ENCODE measurements at places on chromosomes 2 and 18. TPM values are rescaled to one million over a fixed set of nuclear protein-coding genes. Genes with fewer than 3 reads are reported as not detected.

DNA sequence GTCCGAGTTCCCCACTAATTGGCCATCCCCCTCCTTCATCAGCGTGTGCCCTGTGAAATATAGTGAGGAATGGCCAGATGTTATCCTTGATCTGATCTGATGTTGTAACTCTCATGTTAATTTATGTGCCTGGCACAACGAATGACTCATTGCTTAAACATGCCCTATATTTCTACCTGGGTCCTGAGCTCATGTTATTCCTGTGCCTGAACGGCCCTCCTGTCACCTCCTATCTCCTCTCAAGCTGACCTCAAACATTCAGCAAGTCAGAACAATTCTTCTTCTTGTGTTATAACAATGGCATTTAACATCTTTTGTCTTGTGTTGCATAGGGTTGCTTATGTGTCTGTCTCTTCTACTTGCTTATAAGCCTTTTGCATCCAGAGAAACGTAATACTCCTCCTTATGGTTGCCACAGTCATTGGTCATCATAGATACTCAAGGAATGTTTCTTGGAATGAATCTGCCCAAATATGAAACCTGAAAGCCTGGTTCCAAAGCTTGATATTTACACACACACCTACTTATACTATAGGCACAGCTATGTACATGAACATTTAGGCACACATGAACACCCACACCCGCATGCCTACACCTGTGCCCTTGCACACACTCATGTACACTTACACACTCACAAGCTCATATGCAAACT, 80.2 kb upstream of the PHLPP1 start:
- no peak for DNase-seq

GRCh38 chr2:7515327-7515726, 598.1 kb downstream of the RNF144A start:
- DNase-seq: no peak

DNA sequence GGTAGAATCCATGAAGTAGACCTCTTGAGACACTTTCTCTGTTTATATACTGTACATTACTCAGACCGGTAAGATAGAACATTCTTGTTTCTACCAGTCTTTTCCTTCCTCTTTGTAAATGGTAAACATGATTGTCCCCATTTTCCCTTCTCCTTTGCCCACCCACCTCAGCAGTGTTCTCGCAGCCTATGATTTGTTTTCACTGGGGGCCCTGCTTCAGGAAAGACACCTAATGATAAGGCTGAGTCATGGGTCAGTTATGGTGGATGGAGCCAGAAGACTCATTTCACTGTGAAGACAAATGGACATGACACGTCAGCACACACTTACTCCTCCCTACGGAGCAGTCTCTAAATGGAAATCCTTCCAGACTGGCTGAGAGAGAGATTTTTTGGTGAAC, 23.7 kb downstream of the CENPO start:
- peak; percentile 87 for DNase-seq

- no peak for DNase-seq
These were observed 1550.2 kb downstream of the LRP1B start for GRCh38 chr2:140580532-140581151.

DNA sequence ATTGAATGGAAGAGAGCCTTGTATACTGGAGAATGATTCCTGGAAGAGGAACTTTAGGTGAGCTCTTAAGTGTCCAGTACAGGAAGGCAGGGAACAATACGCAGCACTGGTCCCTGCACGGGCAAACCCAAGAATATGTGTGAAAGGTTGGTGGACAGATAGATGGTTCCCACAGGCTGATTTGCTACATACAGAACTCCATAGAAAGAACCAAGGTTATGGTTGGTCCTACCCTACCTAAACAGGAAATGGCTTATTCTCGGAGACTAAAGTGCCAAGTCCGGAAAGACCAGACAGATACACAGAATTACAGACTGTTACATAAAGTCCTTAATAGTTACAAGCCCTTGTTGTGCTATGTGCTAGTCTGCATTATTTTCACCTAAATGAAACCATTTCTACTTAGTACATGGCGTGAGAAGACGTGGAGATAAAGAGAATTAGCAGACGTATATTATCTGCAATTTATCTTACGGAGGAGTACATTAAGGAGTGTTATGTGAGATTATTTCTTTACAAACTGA, 1.2 kb downstream of the REV1 start:
- DNase-seq: peak; percentile 61

DNA sequence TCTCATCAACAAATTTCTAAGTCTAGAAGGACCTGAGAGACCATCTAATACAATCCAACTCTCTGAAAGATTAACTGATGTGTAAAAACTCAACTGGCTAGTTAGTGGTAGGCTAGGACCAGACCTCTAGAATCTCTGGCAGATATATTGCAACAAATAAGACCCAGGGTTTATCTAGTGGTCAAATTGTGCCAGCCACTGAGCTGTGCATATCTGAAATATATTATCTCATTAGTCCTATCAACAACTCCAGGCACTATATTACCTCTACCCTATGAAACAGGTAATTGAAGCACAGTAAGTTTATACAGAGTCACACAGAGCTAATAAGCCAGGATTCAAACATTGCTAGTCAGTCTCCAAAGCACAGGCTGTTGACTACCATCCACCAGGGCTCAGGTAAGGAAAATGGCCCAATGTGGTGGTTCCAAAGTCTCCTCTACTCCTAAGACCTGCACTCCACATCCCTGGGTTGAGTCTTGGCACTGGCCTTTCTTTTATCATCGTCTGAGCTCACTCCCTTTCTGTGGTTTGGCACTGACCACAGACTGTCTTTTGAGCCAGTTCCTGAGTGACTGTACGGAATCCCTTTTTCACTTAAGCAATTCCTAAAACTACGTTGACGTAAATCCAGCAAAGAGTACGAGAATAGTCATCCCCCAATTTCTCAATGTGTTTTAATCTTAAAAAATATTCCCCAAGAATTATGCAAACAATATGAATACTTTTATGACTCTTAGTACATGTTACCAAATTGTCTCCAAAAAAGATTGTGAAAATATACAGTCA, 11.9 kb upstream of the PID1 start:
- DNase-seq: no peak

GRCh38 chr2:34161549-34161948, 562.5 kb upstream of the FAM98A start:
- no peak for DNase-seq

DNA sequence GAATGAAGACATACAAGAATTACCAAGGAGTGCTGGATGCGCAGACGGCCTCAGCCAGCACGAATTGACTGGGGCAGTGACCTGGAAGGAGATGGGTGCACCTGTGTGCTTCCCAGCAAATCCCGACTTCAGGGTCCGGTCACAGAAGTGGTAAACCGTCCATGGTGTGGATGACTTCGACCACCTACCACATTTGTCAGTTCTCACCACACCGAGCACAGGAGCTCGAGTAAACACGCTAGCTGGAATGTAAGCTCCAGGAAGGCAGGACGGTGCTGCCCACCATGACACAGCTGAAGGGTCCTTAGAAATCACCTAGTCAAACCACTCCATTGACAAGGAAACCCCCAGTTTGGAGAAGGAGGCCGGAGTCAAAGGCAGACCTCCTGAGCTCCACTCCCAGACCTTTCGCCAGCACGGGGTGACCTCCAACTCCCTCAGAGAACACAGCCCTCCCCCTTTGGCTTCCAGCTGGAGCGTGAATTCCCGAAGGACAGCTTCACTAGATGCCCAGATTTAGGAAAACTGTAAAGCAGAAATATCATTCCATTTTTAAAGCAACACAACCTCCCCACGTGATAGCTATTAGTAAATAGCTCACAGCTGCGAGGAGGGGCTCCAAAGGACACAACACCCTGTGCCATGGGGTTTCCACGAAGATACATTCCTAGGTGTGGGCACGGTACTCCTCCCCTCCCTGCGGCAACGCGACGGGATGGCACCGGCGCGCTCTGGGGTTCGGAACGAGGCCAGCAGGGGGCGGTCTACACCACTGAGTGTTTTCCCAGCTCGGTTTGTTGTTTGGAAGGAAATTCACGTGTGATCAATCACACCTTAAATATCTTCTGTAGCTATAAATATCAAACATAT, 34.1 kb upstream of the GNAL start:
- peak; percentile 32 for DNase-seq

GRCh38 chr2:239930871-239931771, 94.0 kb downstream of the NDUFA10 start:
- no peak for DNase-seq

GRCh38 chr2:130729322-130730299, 741 bp downstream of the GPR148 start:
- DNase-seq: no peak

DNA sequence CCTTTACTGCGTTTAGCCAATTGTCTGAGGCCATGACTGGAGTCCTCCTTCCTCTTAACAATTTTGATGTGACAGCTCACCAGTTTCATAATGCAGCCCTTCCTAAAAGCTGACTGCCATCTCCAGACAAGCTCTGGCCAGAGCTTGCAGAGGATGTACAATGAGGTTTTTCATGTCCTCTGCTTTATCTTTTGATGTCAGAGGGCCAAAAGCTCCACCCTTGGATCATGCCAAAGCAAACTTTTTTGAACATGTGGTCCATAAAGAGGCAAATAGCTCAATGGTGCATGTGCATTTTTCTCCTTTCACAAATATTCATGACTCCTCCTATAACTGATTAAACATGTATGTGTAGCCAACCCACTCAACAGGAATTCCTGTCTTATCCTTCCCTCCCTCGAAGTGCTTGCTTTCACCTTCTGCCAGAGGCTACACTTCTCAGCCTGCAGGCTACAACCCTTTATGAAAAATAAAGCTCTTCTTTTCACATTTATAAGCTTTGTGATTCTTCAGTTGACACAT, 266.2 kb downstream of the FBXO15 start:
- DNase-seq: no peak

DNA sequence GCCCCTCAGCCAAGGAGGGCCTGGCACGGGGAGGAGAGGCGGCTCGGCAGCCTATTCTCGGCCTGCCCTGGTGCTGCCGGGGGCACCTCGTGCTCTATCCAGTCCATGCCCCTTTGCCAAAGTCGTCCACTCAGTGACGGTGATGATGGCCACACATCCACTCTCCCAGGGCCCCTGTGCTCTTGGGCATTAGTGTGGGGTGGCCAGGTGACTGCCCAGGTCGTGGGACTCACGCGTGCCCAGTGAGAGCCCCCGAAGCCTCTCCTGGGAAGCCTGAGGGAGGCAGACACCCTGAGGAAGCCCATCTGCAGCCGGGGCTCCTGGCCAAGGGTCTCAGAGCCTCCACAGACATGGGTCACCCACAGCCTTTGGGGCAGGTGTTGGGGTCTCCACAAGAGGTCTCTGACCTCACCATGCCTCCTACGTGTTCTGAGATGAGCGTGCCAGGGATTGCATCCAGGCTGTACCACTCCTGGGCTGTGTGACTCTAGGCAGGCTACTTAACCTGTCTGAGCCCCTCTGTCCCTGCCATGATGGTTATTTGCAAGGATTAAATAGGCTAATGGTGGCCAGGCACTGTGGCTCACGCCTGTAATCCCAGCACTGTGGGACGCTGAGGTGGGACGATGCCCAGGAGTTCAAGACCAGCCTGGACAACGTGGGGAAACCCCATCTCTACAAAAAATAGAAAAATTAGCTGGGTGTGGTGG, 12.9 kb downstream of the RAMP1 start:
- DNase-seq: no peak

GRCh38 chr2:974502-974901, 23.9 kb downstream of the SNTG2 start:
- no peak for DNase-seq

- DNase-seq: no peak
These were observed 127.9 kb downstream of the UXS1 start for GRCh38 chr2:106065983-106066820.

DNA sequence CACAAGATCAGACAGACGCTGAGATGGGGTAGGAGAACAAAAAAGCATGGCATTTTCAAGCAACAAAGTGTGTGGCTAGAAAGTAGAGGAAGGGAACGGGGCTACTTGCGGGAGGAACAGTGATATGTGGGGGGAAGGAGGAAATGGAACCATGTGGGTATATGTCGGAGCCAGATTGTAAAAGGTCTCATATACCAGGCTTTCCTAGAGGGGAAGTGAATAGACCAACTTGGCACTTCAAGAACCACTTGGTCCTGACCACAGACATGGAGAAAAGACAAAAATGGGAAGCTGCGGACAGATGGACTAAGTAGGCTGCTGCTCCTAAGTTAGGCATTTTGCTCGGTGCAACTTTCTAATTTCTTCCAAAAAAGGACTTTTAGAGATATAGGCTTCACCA, 196.0 kb downstream of the DCC start:
- DNase-seq: no peak

GRCh38 chr2:134231965-134232340, 21.9 kb upstream of the MGAT5 start:
- DNase-seq: no peak

NIFK gene
- 59.7 TPM for total RNA-seq

DYNAP gene
- not detected for total RNA-seq

ADCYAP1 gene
- not detected for total RNA-seq

C1QL2 gene
- not detected for total RNA-seq
